CD4-positive, alpha-beta T cell treated with Interleukin-21 for 1 hour (primary cell): ENCODE measurements at places on chromosomes 2 and 18.

DNA sequence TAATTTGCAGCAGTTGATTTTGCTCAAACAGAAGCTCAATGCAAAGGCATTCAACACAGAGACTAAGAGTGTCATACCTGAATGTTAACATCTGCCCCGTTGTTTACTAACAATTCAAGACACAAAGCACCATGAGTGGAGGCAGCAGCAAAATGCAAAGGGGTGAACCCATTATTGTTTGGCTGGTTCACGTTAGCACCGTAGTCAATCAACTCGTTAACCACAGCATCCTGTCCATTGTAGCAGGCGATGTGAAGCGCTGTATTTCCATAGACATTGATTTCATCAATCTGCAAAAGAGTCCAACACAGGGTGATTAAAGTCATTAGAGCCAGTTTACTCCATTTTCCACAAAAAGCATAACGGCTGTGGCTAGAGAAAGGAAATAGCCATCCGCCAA lies 189.3 kb downstream of the ANKRD44 start:
- DNase-seq: peak; percentile 21

- no peak for DNase-seq
These were observed 1.4 kb downstream of the EHBP1 start for GRCh38 chr2:62706721-62707521.

DNA sequence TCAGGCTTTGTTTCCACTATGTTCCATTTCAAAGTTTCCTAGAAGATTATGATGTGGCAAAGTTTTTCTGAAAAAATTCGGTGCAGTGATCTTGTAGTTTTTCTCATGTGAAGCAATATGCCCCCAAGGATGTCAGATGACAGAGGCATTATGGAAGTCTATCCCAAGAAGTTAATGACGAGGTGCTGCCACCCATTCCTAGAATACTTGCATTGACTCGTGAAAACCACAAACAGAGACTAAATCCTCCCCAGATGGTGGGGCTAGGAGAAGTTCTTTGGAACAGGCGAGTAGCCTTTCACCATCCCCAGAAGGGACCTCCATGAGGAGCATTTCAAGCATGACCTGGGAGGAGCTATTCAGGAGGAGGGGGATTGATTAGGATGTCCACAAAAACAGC lies 40.2 kb upstream of the COPS8 start:
- DNase-seq: no peak

DNA sequence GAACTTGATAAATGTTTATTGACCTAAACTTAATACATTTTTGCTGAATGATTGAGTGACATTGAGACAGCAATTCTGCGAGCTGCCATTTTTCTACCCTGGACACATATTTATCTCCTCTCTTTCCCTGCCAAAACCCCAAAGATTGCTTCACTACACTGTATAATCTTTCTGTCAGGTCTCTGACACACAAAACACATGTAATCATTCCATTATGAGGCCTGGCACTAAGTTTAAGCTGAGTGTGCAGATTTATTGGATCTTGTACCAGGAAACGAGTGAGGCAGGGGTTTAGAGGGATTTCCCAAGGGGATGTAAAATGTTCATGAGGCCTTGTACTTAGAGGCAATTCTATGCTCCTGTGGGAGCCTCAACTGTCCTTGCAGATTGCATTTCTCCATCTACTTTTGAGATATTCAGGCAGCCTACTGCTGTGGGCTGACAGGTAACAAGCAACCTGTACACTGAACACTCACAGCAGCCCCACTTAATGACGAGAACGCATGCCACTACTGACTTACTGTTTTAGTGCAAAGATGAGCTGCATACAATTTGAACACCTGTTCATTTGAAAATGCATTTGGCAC lies 13.7 kb upstream of the OSR1 start:
- no peak for DNase-seq

GRCh38 chr2:123999681-124000080 lies 25.4 kb upstream of the CNTNAP5 start:
- no peak for DNase-seq

GRCh38 chr2:215882689-215883088 lies 130.7 kb downstream of the MREG start:
- DNase-seq: no peak

DNA sequence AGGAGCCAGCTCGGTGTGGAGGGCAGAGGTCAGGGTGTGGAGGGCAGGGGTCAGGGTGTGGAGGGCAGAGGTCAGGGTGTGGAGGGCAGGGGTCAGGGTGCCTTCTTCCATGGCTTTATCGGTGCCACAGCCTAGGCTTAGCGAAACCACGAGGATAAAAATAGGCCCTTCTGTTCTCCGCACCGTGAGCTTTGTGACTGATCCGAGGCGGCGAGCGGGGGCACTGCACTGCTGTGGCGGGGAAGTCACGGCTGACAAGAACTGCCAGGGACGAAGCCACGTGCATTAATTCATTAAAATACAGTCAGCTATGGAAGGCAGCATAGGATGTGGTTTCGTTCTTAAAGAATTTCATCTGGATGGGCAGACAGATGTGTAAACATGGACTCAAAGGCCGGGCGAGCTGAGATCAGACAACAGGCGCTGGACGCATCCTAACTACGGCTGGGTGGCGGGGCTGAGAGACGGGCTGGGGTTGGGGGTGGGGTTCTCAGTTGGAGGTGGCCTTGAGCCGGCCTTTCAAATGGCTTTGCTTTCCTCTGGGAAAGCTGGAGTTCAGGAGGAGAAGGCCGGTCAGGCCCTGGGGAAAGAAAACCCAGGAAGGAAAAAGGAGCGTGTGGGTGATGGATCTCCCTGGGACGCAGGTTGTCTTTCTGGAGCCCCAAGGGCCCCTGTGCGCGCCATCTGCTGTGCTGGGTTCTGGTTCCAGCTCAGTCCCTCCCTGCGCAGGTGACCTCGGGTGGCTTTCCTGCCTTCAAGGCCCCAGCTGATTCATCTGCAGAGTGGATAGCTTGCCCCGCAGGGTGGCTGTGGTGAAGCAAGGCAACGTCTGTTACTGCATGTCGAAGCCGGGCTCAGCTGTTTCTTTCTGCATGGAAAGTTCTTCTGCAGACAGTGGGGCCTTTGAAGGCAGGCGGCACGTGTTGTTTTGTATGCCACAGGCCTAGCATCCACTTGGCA lies 958 bp upstream of the ALLC start:
- no peak for DNase-seq

DNA sequence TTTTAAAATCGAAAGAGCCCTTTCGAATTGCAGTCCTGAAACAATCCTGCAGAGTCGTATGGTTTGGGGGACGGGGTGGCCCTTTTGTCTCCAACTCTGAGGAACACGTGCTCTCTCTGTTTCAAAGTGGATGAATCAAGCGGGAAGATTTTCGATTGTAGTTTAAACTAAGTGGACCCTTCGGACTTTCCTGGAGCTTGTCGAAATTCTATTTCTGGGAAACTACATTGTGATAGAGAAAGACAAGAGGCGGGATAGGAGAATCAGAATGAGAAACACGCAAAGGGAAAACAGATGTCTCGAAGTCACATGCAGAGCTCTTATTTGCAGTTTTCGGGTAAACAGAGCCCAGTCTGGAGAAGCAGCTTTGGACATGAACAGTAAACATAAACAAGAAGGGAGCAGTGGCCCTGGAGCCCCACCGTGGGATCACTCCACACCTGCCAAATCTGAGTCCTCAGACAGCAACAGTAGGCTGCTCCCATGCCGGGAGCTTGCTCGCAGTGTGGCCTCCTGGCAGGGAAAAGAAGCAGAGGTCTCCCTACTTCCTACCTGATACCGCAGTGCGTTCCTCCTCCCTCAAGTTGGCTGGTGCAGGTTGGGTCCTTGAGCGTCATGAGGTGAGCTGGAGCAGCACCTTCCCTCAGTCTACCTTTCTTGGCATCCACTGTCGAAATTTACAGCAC lies 202.4 kb downstream of the SLC4A3 start:
- no peak for DNase-seq

DNA sequence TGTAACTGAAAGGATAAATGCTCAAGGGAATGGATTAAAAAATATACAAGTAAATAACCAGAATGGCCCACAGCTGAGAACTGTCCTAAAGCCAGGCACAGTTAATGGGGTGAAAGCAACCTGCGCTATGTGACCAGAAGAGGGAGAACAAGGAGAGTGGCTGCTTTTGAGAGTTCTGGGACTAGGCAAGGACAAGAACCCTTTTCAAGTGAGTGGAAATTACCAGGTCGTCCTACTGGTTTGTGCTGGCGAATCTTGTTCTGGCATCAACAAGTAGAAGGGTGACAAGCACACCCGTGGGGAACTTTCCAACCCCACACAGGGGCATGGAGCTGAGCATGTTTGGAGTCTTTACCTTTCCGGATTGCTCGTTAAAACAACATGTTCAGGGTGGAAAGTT lies 82.8 kb downstream of the TMEM17 start:
- DNase-seq: no peak

DNA sequence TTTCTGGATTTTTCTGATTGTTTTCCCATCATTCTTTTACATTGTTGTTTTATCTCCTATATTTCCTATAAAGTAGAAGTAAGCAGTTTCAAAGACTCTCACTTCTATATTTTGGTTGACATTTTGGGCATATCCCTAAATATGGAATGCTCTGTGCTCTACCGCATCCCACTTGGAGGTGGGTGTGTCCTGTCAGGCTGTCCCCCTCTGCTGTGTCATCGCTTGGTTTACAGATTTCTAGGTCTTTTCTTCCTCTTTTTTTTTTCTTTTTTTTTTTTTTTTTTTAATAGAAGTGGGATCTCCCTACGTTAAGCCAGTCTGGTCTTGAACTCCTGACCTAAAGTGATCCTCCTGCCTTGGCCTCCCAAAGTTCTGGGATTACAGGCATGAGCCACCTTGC lies 13.3 kb downstream of the DGKD start:
- DNase-seq: no peak

DNA sequence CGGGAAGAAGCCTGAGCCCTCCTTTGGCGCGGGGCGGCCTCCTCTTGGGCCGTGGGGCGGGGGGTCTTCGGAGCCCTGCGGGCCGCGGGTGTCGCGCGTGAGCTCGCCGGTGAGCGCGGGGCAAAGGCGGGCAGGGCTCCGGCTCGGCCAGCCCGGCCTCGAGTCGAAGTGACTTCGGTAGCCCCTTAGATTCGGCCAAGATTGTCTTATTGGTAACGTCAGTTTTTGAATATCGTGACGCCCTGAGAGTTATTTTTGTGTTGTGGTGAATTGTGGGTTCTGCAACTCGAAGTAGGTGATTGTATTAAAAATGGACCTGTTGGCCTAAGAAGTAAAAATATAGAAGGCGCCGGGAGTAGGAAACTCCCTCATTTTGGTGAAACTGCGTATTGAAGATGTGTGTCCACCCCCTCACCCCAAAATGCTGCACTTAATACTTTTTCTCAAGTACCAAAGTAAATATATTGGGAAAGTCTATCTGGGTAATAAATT lies 669 bp downstream of the MARCHF7 start:
- DNase-seq: peak; percentile 60

GRCh38 chr2:68357605-68358337 lies 7.3 kb upstream of the PLEK start:
- peak; percentile 42 for DNase-seq

DNA sequence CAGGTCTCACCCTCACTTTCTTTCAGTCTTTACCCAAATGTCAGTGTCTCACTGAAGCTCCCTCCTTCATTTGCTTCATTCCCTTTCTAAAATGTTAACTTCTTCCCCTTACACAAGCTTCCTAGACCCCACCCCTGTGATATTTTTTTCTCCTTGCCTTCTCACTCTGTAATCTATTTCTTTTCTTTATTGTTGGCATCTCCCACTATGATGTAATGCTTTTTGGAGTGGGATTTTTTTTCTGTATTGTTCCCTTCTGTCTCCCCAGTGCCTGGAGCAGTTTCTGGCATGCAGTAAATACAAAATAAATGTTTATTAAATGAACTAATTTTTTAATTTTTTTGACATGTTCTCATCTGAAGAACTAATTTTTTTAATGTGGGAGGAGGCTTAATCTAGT lies 55.9 kb upstream of the MAP3K20 start:
- no peak for DNase-seq

DNA sequence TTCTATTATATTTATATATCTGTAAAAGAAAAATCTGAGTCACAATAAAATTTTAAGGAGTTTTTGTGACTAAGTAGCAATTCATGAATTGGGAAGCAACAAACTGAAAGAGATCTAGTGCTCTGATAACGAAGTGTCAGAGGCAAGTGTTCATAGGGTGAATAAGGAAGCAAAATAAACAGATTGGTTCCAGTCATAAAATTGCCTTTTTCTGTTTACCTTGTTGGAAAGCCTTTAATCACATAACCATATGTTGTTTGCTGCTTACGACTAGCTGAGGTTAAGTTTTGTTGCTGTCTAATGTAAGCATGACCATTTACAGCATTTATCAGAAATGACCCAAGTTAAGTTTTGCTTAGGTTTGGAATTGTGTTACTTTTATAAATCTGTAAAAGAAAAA lies 358.9 kb downstream of the ARL6IP6 start:
- no peak for DNase-seq

DNA sequence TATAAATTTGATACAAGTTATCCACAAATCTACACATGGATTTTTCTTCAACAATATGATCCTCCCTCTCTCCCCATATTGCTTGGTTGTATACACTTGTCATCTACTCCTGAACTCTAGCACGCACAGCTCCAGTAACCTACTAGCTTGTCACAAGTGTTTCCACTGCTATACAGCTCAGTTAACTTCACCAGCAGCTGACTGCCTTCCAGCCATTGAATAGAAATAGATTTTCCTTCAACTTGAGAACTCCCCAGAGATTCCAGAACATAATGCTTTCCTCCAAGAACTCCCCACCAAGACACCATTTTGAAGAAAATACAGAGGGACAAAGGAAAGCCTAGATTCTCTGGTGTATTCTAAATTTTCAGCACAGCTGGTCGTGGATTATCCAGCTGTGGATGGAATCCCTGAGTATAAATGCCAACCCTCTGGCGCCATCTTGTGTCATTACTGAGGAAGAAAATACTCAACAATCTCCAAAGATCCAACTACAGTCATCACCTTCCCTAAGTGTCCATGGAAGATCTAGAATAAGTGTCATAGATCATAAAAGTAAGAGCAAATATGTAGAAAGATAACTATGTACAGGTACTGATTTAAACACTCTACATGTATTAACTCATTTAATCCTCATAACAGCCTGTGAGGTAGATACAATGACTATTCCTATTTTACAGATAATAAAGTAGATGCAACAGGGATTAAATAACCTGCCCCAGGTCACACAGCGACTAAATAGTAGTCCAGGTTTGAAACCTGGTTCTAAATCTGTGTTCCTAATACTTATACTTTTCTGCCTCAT lies 156.7 kb downstream of the ARHGAP28 start:
- DNase-seq: no peak

- DNase-seq: no peak
These were observed 145.7 kb upstream of the HDAC4 start for GRCh38 chr2:239546541-239546940.

- no peak for DNase-seq
These were observed 14.9 kb downstream of the ZDBF2 start for GRCh38 chr2:206289391-206289790.

- DNase-seq: peak; percentile 51
These were observed at the start of gene TUBA4B for GRCh38 chr2:219252900-219253752. Gene TUBA4B, plus strand, starts transcription at chr2:219253243. Its CDS starts 165 bp downstream, at chr2:219253408.
